M059J (cell line): ENCODE measurements at places on chromosomes 1 and 21. TPM values are rescaled to one million over a fixed set of nuclear protein-coding genes. Genes with fewer than 3 reads are reported as not detected.

FCGR3A gene
- total RNA-seq, result not detected in 2 replicates

SNX7 gene
- total RNA-seq, result 50.1 and 62.8 TPM in 2 replicates

GUCA2A gene
- total RNA-seq, result not detected in 2 replicates

KLHL17 gene
- total RNA-seq, result 4.3 and 7.8 TPM in 2 replicates

AKNAD1 gene
- total RNA-seq, result 0.37 and 2.3 TPM in 2 replicates

TDRD10 gene
- total RNA-seq, result not detected in 2 replicates

OR2L2 gene
- not detected in 2 replicates for total RNA-seq

PGBD5 gene
- total RNA-seq, result 0.76 and 0.98 TPM in 2 replicates

SH2D1B gene
- total RNA-seq, result 0.05 and 0.71 TPM in 2 replicates

- DNase-seq, result no peak
Observed at GRCh38 chr1:115192200-115192767, 103.0 kb upstream of the TSPAN2 start.

DNA sequence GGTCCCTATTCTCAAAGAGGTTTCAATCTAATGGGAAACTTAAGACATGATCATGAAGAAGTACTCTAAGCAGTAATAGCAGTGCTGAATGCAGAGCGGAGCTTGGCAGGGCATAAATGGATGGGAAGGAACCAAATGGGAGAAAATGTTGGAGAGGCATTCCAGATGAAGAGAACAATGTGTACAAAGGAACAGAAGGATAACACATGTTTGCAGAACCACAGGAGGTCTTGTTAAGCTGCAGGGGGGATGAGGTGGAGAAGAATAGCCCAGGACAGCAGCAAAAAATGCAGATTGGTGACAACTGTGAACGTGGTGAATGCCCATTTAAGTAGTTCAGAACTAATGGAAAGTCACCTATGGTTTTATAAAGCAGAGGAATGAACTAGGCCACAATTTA lies 99.1 kb downstream of the ASTN1 start:
- DNase-seq, result no peak

GRCh38 chr1:59058665-59059439 lies 238.0 kb upstream of the FGGY start:
- no peak for DNase-seq

- DNase-seq, result peak; percentile 36
Observed at GRCh38 chr1:84415396-84415795, 17.1 kb downstream of the DNASE2B start.

DNA sequence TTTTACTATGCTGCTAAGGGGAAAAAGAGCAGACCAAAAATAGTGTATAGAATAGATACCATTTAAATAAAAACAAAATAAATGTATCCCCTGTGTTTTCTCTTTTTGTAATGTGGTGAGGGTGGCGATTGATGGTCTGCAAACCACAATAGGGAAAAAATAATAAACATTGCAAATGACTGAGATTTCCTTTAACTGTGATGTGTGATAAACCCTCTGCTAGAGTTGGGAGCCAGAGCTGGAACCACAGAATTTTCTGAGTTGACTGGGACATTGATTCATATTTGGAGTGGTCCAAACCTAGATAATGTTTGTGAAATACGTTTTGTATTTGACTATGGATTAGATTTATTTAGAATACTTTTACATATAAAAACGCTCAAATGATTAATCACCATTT lies 70.6 kb upstream of the PTGFR start:
- peak; percentile 65 for DNase-seq

- DNase-seq, result no peak
Observed at GRCh38 chr1:81183051-81183450, 617.7 kb upstream of the ADGRL2 start.

GRCh38 chr1:74471470-74471869 lies 40.9 kb downstream of the LRRC53 start:
- no peak for DNase-seq

GRCh38 chr1:229759037-229759435 lies 133.0 kb downstream of the URB2 start:
- DNase-seq, result peak; percentile 92

GRCh38 chr1:36763771-36764170 lies 270.5 kb downstream of the GRIK3 start:
- no peak for DNase-seq

- no peak for DNase-seq
Observed at GRCh38 chr1:111470596-111470995, 3.2 kb upstream of the C1orf162 start.

GRCh38 chr1:162851341-162851740 lies 9.6 kb downstream of the CCDC190 start:
- no peak for DNase-seq

GRCh38 chr1:170707959-170708655 lies 44.2 kb downstream of the PRRX1 start:
- peak; percentile 96 for DNase-seq

GRCh38 chr21:14499316-14499715 lies 46.8 kb downstream of the SAMSN1 start:
- DNase-seq, result no peak

DNA sequence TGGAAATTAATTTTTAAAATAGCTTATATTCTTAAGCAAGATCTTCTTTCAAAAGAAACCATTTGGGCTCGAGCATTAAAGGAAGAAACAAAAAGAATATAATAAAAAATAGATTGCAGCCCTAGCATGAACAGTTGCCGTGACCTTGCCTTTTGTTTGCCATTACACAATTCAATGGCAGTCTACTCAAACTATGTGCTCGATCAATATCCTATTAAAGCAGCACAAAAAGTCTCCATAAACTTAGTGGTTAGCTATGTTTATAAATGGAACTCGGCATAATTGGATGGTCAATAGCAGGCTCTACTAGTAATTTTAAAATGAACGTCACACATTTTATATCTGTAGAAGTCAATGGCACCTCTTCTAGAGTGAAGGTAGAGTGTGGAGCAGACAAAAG lies 256.5 kb downstream of the NFIA start:
- no peak for DNase-seq

- DNase-seq, result no peak
Observed at GRCh38 chr1:46543761-46544560, 7.5 kb downstream of the KNCN start.
